ENCODE measurements at places on chromosomes 1 and 21.

GRCh38 chr1:150696162-150696561, 792 bp downstream of the GOLPH3L start:
- DNase-seq, result no peak

DNA sequence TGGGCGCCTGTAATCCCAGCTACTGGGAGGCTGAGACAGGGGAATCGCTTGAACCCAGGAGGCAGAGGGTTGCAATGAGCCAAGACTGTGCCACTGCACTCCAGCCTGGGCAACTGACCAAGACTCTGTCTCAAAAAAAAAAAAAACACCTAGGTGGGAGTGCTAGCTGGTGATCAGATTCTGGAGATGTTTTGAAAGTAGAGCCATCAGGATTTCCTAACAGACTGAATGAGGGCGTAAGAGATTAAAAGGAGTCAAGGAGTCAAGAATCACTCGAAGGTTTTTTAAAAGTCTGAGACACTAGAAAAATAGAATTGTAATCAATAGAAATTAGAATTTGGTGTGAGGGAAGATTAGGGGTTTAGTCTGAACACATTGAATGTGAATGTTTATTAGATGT, 73.8 kb downstream of the HSF2BP start:
- DNase-seq, result no peak

DNA sequence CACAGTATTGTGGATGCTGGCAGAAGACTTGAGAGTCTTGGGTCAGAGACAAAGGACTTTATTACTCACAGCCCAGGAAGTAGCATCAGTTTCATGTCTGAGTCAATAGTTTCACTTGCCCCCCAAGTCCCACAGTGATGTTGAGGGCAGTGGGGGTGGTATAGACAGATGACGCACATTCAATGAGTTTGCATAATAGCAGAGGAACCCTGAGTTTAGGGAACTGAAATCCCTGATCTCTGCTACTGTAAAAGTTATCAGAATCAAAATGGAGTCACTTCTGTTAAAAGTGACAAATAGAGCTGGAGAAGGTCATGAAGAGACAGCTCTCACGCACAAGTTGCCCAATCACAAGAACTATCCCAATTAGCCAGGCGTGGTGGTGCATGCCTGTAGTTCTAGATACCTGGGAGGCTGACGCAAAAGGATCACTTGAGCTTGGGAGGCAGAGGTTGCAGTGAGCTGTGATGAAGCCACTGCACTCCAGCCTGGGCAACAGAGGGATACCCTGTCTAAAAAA, 11.5 kb upstream of the HCRTR1 start:
- no peak for DNase-seq

GRCh38 chr1:151985270-151985669, 8.4 kb downstream of the S100A10 start:
- DNase-seq, result no peak

GRCh38 chr1:226973371-226973897, 33.3 kb downstream of the COQ8A start:
- DNase-seq, result no peak

- no peak for DNase-seq
Measured at GRCh38 chr1:42930178-42931107, 28.2 kb downstream of the SLC2A1 start.

DNA sequence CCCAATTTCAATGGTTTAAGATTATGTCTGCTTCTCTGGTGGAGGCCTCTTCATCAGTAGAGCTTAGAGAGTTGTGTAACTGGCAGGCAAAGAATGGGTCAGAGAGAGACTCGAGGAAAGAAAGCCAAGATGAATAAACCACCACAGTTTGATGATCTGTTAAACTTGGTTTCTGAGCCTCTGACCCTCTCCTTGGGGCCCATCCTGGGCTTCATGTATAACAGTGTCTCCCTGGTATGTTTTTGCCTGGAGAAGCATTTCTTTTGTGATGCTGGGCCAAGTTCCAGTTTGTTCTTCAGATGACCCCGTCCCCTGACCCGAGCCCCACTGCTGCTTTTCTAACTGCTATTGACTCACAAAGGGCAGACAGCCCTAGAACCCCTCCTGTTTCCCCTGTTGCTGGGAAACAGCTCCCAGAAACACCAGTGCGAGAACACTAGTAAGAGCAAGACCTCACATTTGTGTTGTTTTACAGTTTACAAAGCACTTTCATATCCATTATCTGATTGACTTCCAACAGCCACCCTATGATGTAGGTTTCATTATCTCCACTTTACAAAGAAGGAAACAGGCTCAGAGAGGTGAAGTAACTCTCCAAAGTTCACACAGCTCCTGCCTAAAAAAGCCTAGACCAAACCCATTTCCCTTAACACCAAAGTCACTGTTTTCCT, 9.0 kb downstream of the CD2 start:
- DNase-seq, result no peak

DNA sequence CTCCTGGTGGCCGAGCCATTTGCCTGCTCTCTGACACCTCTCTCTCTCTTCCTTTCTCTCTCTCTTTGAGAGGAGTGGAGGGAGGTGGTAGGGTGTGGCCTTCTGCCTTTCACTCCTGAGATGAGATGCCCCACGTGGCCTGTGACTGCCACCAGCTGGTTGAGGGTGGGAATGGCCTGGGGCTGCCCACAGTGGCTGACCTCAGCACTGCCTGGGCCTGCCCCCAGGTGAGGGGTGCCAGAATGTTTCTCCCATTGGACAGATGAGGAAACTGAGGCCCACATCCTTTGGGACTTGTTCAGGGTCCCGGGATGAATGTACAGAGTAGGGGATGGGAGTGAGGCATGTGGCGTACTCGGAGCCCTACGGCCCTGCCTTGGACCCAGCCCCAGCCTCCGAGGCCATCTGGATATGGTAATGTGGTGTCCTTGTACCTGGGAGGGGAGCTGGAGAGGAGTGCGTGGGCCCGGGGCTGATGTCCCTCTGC, 12.7 kb upstream of the C1orf167 start:
- no peak for DNase-seq

DNA sequence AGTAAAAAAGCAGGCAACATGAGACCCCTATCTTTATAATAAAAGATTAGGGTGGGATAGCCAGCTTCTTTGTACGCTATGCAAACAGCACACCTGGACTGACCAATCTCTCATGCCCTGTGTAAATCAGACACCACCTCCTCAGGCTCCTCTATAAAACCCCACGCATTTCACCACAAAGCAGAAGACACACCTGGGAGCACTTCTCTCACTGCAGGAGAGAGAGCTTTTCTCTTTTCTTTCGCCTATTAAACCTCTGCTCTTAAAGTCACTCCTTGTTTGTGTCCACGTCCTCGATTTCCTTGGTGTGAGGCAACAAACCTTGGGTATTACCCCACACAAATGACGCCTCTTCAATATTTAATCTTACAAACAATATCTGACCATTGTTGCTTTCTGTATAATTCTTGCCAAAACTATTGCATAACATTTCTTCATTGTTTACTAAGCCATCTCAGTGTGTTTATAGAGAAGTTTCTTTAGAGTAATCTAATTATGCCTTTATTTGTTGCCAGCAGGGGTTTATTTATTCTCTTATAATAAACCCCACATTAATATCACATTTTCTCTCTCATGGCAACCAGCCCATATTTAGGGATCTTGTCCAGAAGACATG, 31.6 kb upstream of the NUF2 start:
- no peak for DNase-seq

DNA sequence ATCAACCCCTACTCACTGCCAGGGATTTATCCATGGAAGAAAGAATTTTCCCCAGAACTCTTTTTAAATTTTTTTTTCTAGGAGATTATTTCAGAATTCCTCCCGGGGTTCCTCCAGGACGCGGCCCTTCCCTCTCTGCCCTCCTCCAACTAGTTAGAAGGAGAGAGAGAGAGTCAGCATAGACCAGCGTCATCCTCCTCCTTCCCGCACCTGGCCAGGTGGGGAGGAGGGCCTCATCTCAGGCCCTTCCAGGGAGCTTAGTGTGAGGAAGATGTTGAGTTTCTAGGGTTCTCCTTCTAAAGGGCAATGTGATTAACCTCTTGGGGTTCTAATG, 63.6 kb downstream of the CDK18 start:
- DNase-seq, result no peak

DNA sequence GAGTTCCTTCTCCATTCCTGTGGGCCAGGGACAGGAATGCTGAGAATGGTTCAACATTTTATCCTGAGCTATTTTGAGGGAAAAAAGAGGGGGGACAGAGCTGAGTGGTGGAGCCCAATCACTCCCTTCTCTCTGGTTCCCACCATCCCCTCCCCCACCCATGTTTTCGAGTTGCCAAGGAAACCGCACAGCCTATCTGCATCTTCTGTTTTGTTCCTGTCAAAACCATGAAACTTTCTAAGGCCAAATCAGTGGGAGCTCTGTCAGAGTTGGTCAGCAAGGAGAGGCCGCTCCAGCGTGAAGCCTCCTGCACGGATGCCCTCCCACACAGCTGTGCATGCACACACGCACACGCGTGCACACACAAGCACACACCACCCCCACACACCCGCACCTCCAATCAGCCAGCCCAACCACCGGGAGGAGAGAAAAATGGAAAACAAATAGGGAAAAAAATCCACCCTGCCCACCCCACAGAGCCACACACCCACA, 54.5 kb upstream of the ATP2B4 start:
- DNase-seq, result no peak

- no peak for DNase-seq
Measured at GRCh38 chr1:41486371-41487125, 2.1 kb upstream of the EDN2 start.

GRCh38 chr1:38077523-38078147, 31.0 kb upstream of the POU3F1 start:
- no peak for DNase-seq

GRCh38 chr1:156848461-156849150, 10.3 kb downstream of the INSRR start:
- no peak for DNase-seq

DNA sequence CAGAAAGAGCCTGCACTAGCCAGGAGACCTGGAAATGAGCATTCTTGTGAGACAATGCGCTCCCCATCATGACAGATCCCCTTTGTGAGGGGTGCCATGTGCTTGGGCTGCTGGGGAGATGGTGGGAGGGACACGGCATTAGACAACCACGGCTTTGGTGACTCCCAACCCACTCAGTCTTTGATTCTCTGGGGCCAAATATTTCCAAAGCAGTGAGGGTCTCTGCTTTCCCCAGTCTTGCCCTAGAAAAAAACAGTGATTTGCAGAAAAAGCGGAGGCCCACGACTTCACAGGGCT, 10.2 kb downstream of the SLC45A3 start:
- no peak for DNase-seq

- no peak for DNase-seq
Measured at GRCh38 chr1:14236097-14236496, 362.4 kb upstream of the KAZN start.

DNA sequence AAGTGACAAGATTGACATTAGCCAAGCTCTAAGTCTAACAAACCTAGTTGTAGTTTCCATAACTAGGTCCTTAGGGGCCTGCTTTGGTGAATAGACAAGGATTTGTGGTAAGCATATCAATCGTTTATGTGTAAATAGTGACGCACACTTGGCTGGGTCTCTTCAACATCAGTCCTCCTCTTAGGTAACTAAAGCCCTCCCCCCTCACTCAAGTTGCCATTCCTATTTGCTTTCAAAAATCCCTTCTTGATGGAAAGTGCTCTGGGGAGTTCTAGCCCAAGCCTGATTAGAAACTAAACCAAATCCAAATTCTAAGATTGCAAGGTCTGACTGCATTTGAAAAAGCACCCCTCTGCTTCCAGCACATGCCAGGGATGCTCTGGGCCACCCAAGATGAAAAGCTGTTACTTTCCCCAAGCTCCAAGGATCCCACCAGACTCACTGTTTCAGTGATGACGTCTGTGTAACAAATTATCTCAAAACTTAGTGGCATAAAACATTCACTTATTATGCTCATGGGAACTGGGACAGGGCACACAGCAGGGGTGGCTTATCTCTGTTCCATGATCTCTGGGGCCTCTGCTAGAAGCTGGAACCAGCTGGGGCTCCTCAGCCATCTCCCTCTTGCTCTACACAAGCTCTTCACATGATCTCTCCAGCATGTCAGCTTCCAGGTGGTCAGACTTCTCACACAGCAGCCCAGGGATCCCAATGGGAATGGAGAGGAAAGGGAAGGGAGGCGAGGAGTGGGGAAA, 74.1 kb downstream of the RRAGC start:
- no peak for DNase-seq

- DNase-seq, result no peak
Measured at GRCh38 chr21:42188663-42189062, 30.3 kb upstream of the ABCG1 start.

GRCh38 chr1:237556911-237557310, 333.8 kb downstream of the ZP4 start:
- DNase-seq, result no peak

DNA sequence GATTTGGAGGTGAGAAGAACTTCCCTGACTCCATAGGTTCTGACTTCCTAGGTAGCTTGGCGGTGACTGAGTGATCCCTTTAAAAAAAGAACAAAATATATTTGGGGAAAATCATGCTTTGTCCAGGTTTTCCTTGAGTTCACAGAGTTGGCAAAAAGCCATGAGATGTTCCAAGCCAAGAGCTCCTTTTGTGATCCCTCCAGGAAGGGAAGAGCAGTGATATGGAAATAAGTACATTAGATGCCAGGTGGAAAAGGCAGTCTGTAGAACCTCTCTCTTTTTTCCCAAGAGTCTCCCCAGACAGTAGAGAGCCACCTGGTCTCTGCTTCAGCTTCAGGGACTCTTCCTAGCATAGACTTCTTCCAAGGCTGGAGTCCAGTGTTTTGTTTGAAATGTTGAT, 10.2 kb downstream of the TLCD4 start:
- no peak for DNase-seq

- no peak for DNase-seq
Measured at GRCh38 chr1:66599899-66600737, 66.2 kb downstream of the SGIP1 start.

GRCh38 chr1:7572654-7573152, 198.4 kb upstream of the VAMP3 start:
- DNase-seq, result no peak

GRCh38 chr1:212359794-212360479, 54.7 kb downstream of the PACC1 start:
- DNase-seq, result no peak

DNA sequence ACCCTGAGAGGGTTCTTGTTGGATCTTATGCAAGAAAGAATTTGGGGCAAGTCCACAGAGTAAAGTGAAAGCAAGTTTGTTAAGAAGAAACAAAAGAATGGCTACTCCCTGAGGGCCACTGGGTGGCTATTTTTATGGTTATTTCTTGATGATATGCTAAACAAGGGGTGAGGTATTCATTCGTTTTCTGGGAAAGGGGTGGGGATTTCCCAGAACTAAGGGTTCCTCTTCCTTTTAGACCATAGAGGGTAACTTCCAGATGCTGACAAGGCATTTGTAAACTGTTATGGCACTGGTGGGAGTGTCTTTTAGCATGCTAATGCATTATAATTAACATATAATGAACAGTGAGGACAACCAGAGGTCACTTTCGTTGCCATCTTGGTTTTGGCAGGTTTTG, 18.2 kb upstream of the IFI6 start:
- no peak for DNase-seq

DNA sequence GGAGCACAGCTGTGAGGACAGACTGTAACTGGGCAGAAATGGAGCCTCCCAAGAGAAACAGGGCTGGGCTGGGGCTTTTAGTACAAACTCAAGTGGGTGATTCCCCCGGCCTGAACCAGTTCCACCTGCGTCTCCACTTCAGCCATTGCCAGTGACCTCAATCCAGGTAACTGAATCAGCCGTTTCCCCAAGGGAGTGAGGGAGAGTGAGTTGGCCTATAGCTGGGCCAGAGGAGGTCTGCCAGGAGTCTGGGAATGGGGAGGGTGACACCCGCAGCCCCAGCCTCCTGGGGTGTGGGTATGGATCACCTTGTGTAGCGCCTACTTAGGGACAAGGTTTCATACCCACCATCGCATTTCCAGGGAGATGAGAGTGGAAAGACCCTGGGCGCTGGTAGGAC, 8.5 kb downstream of the SLC26A9 start:
- DNase-seq, result no peak

Measured in stimulated activated CD4-positive, alpha-beta T cell treated with anti-CD3 and anti-CD28 coated beads, Interleukin-1b, Interleukin-23, amount 100 ng/mL, for 24 hours (primary cell).